ENCODE measurements at places on chromosomes 2 and 18.

DNA sequence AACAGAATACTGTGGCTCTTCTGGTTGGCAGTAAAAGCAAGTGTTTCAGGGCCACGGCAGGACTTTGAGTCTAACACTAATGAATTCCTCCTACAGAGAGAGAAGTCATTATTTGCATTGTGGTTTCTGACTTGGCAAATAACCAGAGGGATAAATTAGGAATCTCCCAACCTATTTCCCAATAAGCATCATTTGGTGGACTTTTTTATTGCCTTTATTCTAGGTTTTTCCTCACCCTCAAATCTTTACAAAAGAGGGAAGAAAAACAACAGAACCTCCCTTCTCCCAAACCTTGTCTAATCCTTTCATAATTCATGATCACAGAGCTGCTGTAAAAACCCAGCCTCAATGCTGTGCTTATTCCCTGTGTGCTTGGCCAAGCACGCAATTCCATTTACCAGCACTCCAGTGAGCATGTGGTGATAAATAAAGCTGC lies 179.7 kb downstream of the AGPS start:
- no peak for DNase-seq

DNA sequence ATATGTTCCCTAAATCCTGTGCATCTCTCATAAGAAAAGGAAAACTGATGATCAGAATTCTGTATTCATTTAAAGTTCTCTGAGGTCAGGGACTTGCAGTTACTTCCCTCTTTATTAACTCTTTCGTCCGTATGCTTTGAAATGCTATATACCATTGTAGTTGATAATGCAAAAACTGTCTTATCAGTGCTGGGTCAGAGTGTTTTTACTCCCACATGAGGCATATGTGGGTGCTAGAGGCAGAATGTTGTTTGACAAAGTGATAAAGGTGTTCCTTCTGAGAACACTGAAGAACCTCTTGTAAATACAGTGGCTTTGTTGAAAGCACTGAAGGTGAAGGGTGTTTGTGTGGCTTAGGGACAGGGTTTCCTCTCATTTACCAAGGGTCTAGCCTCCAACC lies 136.5 kb upstream of the NFATC1 start:
- no peak for DNase-seq

GRCh38 chr2:205895981-205896655 lies 189.9 kb downstream of the INO80D start:
- no peak for DNase-seq

GRCh38 chr2:57937456-57937855 lies 109.2 kb upstream of the VRK2 start:
- no peak for DNase-seq

- no peak for DNase-seq
Observed at GRCh38 chr2:176380341-176380740, 111.1 kb downstream of the MTX2 start.

GRCh38 chr2:238202326-238203093 lies 985 bp downstream of the ILKAP start:
- DNase-seq, result no peak

GRCh38 chr2:106065983-106066820 lies 127.9 kb downstream of the UXS1 start:
- DNase-seq, result no peak

- no peak for DNase-seq
Observed at GRCh38 chr18:72107647-72108383, 436.3 kb downstream of the CBLN2 start.

DNA sequence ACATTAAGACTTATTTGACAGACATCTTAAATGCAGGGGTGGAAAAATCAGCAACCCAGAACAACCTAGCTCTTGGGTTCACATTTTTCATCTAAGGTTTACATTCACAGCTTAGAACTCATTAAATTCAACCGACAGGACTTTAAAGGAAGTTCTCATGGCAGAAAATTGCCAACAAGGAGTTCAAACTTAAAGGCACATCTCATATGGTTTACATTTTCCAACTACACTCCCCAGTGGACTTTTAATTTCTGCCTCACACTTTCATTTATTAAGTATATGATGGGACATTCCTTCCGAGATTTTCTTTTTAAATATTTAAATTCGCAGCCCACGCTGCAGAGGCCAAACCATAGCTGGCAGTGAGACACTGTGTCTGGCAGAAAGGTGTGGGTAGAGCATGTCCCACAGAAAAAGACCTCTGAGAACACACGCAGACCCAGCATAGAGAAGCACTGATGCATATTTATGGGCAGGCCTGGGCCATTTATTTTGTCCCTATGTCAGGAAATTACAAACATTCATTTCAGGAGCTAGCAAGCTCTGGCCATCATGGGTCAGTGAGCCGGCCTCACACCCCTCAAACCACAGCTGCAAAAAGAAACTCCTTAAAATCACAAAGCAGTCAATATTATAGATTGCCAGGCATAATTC lies 46.3 kb downstream of the STK39 start:
- DNase-seq, result no peak

- no peak for DNase-seq
Observed at GRCh38 chr2:2707206-2707991, 376.3 kb upstream of the MYT1L start.

- DNase-seq, result no peak
Observed at GRCh38 chr2:228072669-228073068, 108.8 kb downstream of the SPHKAP start.

DNA sequence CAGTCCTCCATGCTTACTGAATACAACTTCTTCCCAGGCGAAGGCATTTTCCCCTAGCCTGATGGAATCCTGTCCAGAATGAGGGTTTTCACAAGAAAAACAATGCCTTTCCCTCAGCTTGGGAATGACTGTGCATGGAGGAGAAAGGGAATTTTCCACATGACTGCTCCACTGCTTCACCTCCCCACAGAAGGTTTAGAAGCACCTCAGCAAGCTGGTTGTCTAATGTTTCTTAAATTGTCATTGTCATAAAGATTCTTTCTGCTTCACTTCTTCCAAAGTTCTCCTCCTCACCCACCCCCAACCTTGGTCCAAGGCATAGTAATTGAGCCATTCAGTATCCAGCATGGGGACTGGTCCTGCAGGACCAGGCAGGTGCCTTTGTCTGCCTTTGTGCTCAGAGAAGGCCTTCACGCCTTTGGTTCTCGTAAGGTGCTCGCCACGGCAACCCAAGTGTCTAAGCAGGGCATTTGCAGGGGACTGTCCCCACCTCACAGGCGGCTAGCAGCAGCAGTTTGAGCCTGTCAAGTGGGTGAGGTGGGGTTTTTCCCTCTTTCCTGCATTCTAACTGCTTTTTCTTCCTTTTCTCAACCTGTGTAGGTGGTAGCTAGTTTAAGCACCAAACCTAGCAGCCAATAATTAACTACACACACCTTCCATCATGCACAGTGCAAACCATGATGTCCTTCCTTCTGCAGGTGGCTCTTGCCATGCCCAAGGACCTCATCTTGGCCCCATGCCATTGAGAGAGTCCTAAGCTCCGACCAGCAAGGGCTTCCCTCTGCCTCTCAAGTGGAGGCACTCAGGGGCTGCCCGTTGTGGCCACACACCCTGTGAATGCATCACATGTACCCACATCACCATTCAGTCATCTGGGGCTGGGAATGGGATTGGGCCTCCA lies 65.7 kb upstream of the BCL2L11 start:
- peak; percentile 58 for DNase-seq

GRCh38 chr2:133486771-133487191 lies 81.5 kb downstream of the NCKAP5 start:
- no peak for DNase-seq

GRCh38 chr2:79179036-79179435 lies 19.5 kb upstream of the REG3A start:
- DNase-seq, result no peak

GRCh38 chr2:10271946-10272345 lies 30.8 kb upstream of the HPCAL1 start:
- DNase-seq, result no peak

- no peak for DNase-seq
Observed at GRCh38 chr2:180677200-180677599, 303.2 kb upstream of the UBE2E3 start.

DNA sequence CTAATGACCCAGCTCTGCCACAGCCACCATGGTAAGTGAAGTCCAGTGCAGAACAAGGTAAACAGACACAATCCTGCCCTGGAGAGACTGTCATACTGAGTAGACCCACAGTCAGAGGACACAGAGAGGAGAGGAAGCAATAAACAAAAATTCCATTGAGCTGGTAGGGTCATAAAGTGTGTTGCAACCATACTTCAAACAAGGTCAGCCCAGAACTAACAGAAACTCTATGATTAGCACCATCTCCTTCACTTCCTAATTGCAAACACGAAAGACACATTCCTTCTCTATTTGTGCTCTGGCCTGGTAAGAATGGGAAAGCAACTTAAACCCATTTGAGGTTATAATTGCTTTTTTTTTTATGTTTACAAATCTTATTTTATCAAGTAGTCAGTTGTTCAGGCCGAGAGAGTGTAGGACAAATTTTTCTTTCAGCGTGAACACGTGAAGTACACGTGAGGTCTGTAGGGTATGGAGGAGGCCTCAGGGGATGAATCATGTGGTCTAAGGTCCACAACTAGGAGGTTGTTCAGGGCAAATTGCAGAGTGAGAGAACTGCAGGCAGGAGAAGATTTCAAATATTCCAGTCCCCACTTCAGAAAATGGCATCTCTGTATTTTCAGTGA lies 71.4 kb upstream of the GLS start:
- DNase-seq, result no peak

DNA sequence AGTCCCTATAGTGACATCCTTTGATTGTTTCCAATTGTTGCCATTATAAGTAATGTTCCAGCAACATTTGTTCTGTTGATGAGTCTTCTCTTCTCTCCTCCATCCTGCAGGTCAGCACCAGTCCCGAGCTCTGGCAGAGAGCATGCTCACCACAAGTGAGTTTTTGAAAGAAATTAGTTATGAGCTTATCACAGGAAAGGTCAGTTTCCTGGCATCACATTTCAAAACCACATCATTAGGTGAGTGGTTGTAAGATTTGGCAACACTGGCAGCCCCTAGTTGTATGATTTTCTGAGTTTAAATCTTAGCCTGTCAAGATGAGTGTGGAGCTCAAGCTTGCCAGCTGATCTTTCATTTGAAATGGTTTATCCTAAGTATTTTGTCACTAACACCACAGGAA lies 149.6 kb downstream of the ESCO1 start:
- DNase-seq, result no peak

- DNase-seq, result no peak
Observed at GRCh38 chr2:201966691-201967438, 66.8 kb upstream of the FZD7 start.

- DNase-seq, result no peak
Observed at GRCh38 chr2:110888411-110888810, 156.0 kb downstream of the ACOXL start.

- DNase-seq, result no peak
Observed at GRCh38 chr2:10422251-10422650, 25.9 kb downstream of the ODC1 start.

GRCh38 chr2:172614932-172615331 lies 59.0 kb downstream of the PDK1 start:
- no peak for DNase-seq

- DNase-seq, result no peak
Observed at GRCh38 chr2:176317623-176318065, 48.4 kb downstream of the MTX2 start.

DNA sequence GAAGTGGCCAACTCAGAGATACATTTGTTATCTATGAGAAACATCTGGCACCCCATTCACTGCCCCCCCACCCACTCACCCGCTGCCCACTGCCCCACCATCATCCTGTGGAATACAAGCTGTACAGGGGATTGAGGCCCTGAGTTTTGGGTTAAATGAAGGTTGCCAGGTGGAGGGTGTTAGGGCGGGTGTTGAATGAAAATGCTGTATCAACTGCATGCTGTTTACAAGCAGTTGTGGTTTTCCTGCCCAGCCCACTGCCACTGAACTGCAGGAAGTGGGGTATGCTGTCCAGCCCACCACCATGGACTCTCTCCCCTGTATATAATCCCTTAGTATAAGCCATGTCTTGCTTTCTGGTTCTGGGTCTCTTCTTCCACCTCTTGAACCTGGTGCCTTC lies 481.9 kb downstream of the METTL4 start:
- DNase-seq, result no peak

DNA sequence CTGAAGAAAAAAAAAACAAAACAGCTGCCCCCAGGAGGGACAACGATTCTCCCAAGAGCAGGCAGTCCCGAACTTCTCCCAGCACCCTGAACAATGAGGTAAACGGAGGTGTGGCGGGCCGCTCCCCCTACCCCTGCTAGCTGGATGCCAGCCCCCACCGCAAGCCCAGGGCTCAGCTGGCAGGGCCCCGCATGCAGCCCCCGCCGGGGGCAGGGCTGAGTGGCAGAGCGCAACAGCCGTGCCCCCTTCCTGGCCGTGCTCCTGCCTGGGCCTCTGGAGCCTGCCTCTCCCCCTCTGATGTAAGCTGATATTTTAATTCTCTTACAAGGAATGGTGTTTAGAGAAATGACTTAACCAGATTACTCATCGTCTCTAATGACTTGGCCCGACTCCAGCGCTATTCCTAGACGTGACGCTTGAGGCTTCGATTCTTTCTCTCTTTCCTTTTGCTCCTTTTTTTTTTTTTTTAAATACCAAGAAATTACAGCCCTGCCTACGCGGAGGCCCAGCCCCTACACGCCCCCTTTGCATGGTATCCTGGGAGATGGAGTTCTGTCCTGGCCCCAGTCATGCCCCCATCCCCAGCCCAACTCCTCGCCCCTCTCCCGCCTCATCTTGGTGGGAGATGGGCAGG lies 4.6 kb upstream of the ARID5A start:
- DNase-seq, result peak; percentile 85

- no peak for DNase-seq
Observed at GRCh38 chr18:44777457-44778192, 96.9 kb downstream of the SETBP1 start.

- DNase-seq, result no peak
Observed at GRCh38 chr18:73479477-73479876, 611.7 kb upstream of the NETO1 start.

DNA sequence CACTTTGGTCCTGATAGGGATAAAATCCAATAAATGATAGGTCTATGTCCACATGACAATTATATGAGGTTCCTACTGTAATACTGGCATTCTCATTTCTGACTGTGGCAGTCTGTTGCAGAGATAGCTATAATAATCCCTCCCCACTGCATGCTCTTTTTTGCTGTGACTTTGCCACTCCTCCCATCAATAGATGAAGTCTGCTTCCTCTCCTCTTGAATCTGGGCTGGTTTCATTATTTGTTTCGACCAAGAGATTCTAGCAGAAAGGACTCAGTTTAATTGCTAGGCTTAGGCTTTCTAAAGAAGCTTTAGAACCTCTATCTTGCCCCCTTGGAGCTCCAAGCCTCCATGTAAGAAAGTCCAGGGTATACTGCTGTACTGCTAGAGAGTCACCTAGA lies 23.3 kb upstream of the CREB1 start:
- DNase-seq, result no peak

- no peak for DNase-seq
Observed at GRCh38 chr18:4762330-4762729, 307.2 kb upstream of the DLGAP1 start.

DNA sequence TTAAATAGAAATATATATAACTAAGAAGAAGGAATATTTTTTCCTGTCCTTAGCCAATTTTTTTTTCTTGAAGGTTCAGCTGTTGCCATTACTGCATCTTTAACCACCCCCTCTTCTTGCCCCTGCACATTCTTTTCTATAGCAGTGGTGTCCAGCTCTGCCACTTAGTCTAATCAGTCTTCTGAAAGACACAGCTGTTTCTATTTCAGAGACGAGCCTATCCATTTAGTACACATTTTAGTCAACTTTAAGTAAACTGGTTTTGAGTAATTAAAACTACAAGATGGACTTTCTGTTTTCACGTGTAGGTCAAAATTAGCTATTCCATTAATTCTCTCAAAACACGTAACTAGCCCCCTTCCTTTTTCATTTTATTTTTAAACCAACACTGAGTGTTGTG lies 21.0 kb downstream of the SPOPL start:
- no peak for DNase-seq

Data from activated T-cell treated with anti-CD3 and anti-CD28 coated beads, Interleukin-2, amount 50 U/mL, for 72 hours (primary cell).